Psoas muscle (tissue), 8 donors: ENCODE measurements at places on chromosomes 12 and 14. TPM values are rescaled to one million over a fixed set of nuclear protein-coding genes. Genes with fewer than 3 reads are reported as not detected.

The SPIC gene
- total RNA-seq, result not detected

- no peak overlapping the region for H3K27ac ChIP-seq
- DNase-seq, result no peak
- no peaks in the 10 kb centered on the region for H3K36me3 ChIP-seq
- no peaks in the 10 kb centered on the region for H3K27me3 ChIP-seq
- H3K4me1 ChIP-seq, result no peaks in the 10 kb centered on the region
Measured at GRCh38 chr14:80078501-80078900, 132.8 kb downstream of the DIO2 start.

The CAPZA3 gene
- not detected for total RNA-seq

DNA sequence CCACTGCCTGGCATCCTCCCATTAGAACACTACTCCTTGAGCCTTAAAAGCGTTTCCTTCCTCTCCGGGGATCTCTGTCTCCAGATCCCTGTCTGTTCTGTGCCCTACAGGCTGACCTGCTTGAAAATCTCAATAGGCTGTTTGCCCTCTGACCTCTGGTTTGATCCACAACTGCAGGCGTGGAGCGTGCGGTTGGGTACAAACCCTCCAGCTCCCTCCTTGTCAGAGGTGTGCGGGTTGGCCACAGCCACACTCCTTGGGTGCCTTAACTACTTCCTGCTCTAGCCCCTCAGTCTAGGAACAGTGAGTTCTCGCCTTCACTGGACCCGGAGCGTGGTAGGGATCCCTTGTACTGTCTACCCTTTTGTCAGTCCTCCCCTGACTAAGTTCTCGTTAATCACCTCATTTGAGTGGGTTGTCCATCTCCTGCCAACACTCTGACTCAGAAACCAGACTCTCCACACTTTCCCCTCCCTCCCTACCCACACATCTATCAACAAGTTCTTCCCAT lies 33.1 kb downstream of the CMKLR1 start:
- no peaks in the 10 kb centered on the region for H3K36me3 ChIP-seq
- peak overlapping the region; percentile 68 for H3K27ac ChIP-seq
- DNase-seq, result no peak
- H3K27me3 ChIP-seq, result no peaks in the 10 kb centered on the region

DNA sequence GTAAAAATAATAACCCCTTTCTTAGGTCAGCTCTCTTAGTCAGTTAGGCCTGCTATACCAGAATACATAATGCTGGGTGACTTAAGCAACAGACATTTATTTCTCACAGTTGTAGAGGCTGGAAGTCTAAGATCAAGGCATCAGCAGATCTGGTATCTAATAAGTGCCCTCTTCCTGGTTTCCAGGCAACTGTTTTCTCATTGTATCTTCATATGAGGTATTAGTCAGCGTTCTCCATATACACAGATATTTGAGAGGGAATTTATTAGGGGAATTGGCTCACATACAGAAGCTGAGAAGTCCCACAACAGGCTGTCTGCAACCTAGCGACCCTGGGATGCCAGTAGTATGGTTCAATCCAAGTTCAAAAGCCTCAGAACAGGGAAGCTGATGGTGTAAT lies 896.0 kb downstream of the GALC start:
- H3K27ac ChIP-seq, result no peak overlapping the region
- no peaks in the 10 kb centered on the region for H3K36me3 ChIP-seq
- no peak for DNase-seq
- H3K4me3 ChIP-seq, result no peak overlapping the region
